ENCODE measurements at places on chromosomes 7 and 10.

DNA sequence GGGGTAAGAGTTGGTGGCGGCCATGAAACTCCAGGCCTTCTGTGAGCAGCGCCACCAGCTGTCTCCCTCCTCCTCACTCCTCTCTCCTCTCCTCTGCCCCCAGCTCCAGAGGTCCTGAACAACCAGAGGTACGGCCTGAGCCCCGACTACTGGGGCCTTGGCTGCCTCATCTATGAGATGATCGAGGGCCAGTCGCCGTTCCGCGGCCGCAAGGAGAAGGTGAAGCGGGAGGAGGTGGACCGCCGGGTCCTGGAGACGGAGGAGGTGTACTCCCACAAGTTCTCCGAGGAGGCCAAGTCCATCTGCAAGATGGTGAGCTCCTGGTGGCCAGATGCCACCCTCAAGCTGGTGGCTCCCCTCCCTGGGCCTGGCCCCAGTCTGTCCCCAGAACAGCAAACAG, 99.1 kb downstream of the RGS10 start:
- no peak for DNase-seq

DNA sequence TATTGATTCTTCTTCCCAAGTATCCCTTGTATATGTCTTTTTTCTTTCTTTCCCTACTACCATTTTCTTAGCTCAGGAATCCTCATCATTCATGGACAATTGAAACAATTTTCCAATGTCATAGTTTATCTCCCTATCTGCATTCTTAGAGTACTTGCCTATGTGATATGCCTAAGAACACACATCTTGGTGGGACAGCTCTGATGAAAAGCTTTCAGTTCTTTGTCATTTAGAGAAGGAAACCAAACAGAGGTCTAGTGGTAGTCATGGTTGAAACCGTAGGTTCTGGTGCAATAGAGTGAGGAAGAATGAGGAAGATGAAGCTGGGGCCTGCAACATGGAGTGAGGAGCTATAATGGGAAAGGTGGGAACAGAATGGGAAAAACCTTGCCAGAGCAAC, 28.2 kb downstream of the TDRD1 start:
- no peak for DNase-seq

- DNase-seq: no peak
Measured at GRCh38 chr10:88705958-88706357, at the start of gene LIPK. TSS of gene LIPK (plus strand) at chr10:88706249. CDS start at chr10:88724544, 18,295 bp downstream.

GRCh38 chr7:13201628-13202027, 514.2 kb downstream of the ARL4A start:
- DNase-seq: no peak

GRCh38 chr10:112126901-112127300, 56.7 kb downstream of the GPAM start:
- no peak for DNase-seq

DNA sequence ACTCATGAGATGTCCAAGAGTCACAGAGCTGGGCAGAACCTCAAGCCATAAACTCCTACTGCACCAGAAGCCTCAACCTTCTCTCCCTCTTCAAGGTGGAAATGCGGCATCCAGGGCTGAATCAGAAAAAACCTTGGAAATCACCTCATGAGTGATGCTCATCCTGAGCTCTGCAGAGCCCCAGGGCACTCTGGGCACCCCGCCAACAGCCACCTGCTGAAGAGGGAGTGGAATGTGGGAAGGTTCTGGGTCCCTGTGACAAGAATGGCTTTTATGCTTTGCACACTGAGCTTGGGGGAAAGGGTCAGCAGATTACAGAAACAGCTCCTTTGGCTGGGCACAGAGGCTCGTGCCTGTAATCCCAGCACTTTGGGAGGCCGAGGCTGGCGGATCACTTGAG, 18.8 kb downstream of the NUDT1 start:
- DNase-seq: no peak

- no peak for DNase-seq
Measured at GRCh38 chr7:70595755-70596597, 536.0 kb upstream of the GALNT17 start.

- DNase-seq: no peak
Measured at GRCh38 chr10:127259347-127259746, 63.0 kb upstream of the INSYN2A start.

GRCh38 chr7:75967487-75967997, 26.9 kb downstream of the TMEM120A start:
- peak; percentile 9 for DNase-seq

DNA sequence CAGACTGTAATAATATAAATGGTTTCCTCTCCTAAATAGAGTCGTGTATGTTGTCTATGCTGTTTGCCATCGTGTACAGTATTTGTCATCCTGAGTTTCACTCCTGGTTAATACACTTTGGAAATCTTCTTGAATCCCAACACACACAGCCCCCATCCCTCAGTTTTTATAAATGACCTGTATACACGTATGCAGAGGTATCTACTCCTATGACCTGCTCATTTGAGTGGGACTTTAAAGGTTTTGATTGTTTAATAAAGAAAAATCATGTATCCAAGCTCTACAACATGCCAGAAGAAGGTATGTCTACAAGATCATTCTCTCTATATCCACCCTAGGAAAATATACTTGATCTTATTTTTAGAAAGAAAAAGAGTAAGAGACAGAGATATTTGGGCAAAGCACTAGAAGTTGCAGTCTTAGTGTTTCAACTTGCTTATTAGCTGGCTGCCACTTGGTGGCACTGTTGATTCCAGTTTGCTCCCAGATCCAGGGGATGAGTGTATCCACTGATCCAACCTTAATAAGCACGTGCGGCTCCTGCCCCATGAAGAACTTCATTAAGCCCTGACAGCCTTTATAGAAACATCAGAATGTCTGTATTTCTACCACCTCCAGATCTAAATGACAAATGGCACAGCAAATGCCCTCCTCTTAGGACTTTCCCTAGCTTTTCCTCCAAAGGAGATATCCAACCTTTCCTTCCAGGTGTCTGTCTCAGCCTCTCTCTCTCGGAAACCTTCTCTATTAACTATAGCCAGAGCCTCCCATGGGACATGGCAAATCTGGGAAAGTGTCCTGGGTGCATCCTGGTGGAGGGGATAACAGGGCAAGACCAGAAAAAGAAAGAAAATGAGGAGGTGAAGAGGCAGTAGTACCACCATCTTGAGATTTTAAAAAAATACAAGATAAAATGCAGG, 181.6 kb upstream of the NEBL start:
- DNase-seq: no peak

DNA sequence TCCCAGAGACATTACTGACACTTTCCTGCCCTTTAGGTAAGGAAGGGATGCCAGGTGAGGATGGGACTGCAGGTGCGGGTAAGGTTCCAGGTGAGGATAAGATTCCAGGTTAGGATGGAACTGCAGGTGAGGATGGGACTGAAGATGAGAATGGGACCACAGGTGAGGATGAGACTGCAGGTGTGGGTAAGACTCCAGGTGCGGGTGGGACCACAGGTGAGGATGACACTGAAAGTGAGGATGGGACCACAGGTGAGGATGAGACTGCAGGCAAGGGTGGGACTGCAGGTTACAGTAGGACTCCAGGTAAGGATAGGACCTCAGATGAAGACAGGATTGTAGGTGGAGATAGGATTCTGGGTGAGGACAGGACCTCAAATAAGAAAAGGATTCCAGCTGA, 322.3 kb downstream of the WDR37 start:
- no peak for DNase-seq

DNA sequence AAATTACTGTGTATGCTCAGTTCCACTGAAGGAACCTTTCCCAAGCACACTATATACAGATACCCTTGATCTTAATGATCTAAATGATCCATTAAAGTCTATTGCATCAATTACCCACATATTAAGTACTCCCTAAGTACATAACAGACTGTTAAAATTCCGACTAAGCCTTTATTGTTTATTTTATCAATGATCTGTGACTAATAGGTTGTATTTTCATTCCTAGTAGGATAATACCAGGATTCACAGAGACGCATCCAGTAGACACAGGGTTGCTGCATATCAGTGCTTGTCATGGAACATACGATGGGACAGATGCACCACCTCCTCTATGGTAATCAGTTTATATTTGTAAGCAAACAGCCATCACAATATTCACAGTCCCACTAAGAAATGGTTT, 159.6 kb upstream of the SLC26A5 start:
- peak; percentile 45 for DNase-seq

GRCh38 chr10:131810036-131810804, 90.6 kb upstream of the PPP2R2D start:
- DNase-seq: no peak

DNA sequence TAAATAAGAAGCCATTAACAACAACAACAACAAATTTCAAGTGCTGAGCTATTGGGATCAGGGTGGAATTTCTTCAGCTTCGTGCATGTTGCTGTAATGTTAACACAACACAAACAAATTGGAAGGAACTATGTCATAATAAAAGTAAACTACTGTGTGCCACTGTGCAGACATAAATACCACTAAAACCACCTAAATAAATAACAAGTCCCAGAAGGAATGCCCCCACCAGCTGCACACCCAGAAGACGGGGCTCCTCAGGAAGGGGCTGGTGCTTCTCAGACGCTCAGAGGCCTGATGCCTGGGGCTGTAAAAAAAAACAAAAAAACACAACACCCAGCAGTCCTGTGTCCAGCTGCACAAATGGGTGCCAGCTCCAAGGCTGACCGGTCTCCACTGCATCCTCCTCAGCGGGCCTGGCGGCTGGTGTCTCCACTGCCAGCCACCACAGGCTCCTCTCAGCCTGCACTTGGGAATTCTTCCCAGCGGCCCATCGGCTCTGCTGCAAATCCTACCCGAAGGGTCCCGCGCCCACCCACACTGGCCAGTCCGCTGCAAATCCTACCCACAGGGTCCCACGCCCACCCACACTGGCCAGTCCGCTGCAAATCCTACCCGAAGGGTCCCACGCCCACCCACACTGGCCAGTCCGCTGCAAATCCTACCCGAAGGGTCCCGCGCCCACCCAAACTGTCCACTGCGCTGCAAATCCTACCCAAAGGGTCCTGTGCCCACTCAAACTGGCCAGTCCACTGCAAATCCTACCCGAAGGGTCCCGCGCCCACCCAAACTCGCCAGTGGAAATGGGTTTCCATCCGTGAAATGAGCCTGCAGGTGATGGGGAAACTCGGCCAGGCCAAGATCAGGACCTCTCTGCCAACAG, 35.8 kb upstream of the DNAAF5 start:
- no peak for DNase-seq

DNA sequence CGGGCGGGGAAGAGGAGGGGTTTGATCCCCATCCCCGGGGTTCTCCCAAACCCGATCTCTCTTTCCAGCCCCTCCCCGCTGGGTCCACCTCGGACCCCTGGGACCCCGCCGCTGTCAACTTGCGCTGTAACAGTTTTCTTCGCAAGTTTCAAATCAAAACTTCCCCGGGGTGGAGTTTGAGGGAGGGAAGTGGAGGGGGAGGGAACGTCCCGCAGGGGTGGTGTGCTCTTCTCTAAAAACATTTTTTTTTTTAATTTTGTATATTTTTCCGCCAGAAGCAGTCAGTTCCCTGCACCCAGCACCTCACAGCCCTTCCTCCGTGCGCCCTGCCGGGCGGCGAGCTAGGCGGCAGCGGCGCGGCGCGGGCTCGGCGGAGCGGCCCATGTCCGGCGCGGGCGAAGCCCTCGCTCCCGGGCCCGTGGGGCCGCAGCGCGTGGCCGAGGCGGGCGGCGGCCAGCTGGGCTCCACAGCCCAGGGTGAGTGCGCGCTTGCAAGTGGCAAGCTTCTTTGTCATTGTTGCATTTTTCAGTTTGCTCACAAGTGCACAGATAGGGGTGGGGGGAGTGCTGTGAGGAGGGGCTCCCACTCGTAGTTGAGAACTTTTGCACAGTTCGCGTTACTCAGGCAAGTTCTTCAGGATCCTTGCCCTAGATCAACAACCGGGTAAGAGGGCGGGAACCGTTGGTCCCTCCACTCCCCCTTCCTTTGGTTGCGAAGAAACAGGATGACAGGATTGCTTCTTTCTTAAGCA, 933 bp downstream of the MDFIC start:
- DNase-seq: no peak

- no peak for DNase-seq
Measured at GRCh38 chr10:29671228-29671780, 36.5 kb upstream of the SVIL start.

- no peak for DNase-seq
Measured at GRCh38 chr10:79383974-79384606, 36.8 kb downstream of the PPIF start.

GRCh38 chr10:97701438-97702069, 12.0 kb upstream of the MARVELD1 start:
- DNase-seq: peak; percentile 7

GRCh38 chr7:105153531-105153930, 139.5 kb downstream of the KMT2E start:
- no peak for DNase-seq

- DNase-seq: no peak
Measured at GRCh38 chr10:5896208-5897052, 6.4 kb downstream of the FBH1 start.

DNA sequence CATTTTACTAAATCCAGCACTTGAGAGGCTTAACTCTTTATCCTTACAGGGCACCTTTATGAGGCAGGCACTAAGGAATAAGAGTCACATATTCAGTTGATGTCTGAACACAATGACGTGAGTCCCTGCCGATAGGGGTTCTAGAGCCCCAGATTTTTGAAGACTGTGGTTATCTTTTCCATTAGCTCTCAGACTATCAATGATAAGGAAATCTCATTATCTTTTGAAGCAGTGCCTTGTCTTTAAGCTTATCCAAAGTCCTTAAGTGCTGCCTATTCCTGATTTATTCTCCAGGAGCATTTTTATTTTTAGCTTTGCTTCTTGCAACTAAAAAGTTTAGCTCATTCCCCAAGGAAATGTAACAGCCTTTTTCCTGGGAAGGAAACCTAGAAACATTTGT, 444.1 kb upstream of the LRRN3 start:
- no peak for DNase-seq

GRCh38 chr7:82617156-82617555, 173.6 kb upstream of the CACNA2D1 start:
- DNase-seq: no peak

- no peak for DNase-seq
Measured at GRCh38 chr10:130028465-130028819, 64.4 kb upstream of the EBF3 start.

DNA sequence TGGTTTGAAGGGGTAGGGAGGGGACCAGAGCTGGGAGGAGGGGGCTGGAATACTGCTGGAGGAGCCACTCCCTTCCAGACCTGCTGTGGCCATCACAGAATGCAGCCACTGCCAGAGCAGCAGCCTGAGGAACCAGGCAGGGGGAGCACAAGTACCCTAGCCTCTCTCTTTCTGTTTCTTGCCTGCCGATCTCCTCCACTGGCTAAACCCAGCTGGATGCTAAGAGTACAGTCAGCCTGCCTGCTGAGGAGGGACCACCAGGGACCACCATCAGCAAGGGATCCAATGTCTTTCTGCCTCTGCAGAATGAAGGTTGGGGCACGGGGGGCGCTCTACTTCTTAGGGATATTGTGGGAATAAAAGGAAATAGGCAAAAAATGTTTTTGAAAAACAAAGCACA, 4.7 kb downstream of the BLVRA start:
- DNase-seq: no peak

Data from NCI-H1417 treated with DMSO at 0.1 percent for 48 hours (cell line).